ENCODE measurements at places on chromosomes 7 and 10.

- no peak for ATAC-seq
Measured at GRCh38 chr7:139639563-139639962, 116.1 kb downstream of the CLEC2L start.

DNA sequence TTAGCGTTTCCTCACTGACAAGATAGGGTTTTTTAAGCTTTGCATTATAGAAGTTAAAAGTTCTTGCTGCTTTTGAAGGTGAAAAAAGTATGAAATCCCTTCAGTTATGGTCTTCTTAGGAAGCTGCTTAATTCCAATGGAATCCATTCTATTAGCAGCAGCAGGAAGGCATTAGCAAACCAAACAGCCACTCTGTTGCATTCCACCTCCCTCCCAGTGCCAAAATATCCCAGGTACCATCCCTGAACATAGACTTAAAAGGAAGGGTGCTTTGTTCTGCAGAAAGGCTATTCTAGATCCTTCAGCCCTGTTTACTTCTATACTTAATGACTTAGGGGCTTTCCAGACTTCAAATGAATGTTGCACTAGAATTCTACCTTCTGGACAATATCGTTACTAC lies 23.8 kb downstream of the ENO4 start:
- ATAC-seq = no peak

DNA sequence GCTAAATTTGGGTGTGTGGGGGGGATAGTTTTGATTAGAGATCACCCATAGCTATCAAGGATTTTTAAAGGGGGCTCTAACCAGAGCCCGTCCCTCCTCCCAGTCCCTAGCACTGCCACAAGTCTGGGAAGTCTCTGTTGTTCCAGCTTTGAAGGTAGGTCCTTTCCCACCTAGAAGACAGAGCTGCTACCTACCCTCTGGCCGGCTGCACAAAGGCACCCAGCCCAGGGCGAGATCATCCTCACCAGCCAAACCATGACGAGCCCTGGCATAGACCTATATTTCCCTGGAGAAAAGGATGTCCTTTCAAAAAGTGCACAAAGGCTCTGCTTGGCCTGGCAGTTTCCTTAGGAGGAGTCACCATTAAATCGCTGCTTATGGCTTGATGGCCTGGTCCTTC lies 147.8 kb downstream of the CYP26A1 start:
- ATAC-seq = no peak

DNA sequence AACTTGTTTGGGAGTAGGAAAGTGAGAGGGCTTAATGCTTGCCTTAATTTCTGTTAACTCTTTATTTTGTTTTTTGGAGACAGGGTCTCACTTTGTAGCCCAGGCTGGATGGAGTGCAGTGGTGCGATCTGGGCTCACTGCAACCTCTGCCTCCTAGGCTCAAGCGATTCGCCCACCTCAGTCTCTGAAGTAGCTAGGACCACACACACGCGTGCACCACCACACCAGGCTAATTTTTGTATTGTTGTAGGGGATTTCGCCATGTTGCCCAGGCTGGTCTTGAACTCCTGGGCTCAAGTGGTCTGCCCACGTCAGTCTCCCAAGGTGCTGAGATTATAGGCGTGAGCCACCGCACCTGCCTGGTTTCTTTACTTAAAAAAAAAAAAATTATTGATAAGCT lies 1.9 kb downstream of the PPP2R2D start:
- no peak for ATAC-seq

DNA sequence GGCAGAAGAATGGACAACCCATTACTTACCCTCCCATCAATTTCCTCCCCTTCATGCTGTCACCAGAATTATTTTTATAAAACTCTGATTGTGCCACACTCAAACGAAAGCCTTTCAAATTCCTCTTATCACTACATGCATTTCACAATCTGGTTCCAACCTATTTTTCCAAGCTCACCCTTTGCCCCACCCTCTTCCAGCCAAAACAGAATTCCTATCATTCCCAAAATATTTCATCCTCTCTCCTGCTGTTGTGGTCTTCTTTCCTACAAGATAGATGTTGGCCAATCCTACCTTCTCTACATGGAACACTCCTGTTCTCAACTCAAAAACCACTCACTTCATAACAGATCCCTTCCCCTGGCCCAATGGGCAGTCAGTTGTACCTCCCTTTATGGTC lies 111.5 kb downstream of the ELAPOR2 start:
- ATAC-seq = peak; percentile 32

- peak; percentile 89 for ATAC-seq
Measured at GRCh38 chr7:101538596-101539459, 90.3 kb downstream of the MYL10 start.

DNA sequence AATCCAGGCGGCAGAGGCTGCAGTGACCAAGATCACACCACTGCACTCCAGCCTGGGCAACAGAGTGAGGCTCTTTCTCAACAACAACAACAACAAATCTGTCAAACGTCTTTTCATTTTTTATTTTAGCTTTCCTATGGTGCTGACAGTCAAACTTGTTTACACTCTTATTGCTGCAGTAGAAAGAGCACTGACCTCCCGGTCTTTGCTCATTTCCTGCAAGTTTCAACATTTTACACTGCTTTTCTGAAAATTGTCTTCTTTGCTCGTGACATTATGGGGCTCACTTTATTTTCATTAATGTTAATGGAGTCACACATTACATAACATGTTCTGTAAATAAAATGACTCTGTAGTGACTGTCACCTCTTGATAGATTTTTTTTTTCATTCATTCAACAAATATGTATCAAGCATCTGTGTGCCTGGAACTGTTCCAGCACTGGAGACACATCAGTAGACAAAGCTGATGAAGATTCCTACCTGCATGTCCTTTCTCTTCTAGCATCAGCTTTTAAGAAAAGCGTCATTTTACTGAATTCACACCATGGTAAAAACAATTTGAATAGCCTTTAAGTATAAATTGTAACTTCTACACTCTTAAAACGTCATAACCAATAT lies 277.3 kb downstream of the CELF2 start:
- ATAC-seq = no peak

DNA sequence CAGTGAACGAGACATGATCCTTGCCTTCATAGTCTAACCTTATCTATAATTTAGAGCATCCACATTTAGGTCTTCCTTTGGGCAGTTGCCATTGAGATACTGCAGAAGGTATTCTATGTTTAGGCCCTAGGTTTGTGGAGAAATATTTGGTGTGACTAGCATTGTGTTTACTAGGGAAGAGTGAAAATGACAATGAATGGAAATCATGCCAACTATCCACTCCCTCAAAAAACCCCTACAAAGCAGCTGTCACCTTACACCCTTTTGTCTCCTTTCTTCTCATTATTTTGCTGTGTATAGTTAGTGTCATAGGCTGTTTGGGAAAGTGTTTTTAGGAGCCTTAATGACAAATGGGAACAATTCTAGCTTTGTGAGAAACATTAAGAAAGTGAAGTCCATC lies 3.2 kb downstream of the CCNJ start:
- no peak for ATAC-seq

GRCh38 chr10:82310839-82311238 lies 435.8 kb downstream of the NRG3 start:
- no peak for ATAC-seq

- ATAC-seq = no peak
Measured at GRCh38 chr10:9957351-9957750, 1060.3 kb upstream of the CELF2 start.

- ATAC-seq = no peak
Measured at GRCh38 chr10:120530699-120531098, 73.7 kb downstream of the PLPP4 start.

- ATAC-seq = peak; percentile 47
Measured at GRCh38 chr7:82685214-82685613, 241.6 kb upstream of the CACNA2D1 start.

DNA sequence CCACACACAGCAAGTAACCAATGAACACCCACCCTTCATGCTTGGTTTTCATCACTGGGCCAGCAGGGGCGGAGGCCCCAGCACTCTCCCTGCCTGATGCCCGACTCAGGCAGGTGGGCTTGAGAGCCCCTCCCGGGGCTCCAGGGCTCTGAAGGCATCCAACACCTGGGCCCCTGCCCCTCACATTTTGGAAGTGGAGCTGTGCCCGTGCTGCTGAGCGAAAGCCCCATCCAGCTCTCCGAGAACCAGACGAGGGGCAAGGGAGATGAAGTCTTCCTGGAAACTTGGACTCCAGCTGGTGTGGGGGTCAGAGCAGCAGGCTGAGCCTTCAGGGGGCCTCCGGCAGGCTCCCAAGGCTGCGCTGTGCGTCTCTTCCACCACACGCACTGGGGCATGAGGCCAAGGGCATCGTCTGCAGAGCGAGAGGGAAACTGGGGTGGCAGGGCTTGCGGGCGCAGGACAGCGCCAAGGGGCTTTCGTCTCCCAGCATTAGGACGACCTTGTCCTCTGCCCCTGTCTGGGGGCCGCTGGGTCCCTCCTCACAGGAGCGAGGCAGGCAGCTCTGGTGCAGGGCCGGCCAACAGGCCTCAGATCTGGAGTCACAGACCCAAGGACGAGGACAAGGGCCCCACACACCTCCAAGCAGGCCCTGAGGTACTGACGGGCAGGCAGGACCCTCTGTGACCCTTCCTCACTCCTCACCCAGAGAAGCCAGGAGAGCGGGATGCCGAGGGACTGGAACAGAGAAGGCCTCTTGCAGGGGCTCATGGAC lies 108.3 kb upstream of the FAM20C start:
- ATAC-seq = no peak

DNA sequence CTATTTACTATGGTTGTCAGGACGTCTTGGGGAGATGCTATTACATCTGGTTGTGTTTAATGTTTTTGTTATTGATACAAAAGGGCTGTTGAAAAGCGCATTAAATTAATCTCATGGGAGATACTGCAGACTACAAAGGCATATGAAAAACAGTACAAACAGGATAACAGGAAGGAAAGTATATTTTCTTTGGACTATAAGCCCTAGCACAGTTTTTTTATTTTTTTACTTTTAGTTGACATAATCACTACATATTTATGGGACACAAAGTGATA lies 341.3 kb downstream of the ARL4A start:
- ATAC-seq = no peak

- no peak for ATAC-seq
Measured at GRCh38 chr7:142801601-142802295, 31.0 kb downstream of the PRSS2 start.

GRCh38 chr7:15686957-15687545 lies 568 bp upstream of the MEOX2 start:
- ATAC-seq = 0 out of 3 replicates have a peak, but pooled peaks have one; percentile 14

Data from SK-N-SH treated with all-trans-retinoic acid at 6 μM for 48 hours (cell line).